ENCODE measurements at places on chromosomes 6 and 20.

- no peak for DNase-seq
Measured at GRCh38 chr6:37391120-37391519, 37.3 kb downstream of the RNF8 start.

GRCh38 chr20:39025883-39026282 is 63.7 kb downstream of the DHX35 start:
- no peak for DNase-seq

DNA sequence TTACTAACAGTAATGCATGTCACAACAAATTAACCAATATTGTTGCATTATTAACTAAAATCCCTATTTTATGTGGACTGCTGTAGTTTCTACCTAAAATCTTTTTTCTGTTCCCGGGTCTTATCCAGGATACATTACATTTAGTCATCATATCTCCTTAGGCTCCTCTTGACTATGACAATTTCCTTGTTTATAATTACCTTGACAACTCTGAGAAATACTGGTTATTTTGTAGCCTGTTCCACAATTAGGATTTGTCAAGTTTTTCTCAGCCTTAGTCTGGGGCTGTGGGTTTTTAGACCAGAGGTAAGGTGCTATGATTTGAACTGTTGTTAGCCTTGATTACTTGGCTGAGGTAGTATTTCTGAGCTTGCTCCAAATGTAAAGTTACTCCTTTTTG is 3.7 kb downstream of the FBXO5 start:
- no peak for DNase-seq

GRCh38 chr6:136371959-136372358 is 82.3 kb upstream of the BCLAF1 start:
- DNase-seq: no peak

DNA sequence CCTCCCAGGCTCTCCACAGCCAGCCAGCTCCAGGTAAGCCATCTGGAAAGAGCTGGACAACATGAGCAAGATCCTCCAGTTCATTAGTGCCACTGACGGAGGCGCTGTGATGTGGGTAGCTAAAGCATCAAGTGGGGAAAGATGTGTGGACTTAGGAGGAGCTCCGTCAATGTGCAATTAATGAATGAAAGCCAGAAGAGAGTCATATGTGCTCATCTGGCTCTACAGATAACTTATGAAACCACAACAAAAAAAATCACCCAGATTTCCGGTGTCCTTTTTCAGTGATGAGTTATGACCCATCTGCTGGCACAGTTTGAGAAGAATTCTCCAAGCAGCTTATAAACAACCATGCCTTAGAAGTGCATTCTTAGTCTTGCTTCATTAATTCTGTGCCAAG is 311.7 kb upstream of the PLCB4 start:
- DNase-seq: no peak

DNA sequence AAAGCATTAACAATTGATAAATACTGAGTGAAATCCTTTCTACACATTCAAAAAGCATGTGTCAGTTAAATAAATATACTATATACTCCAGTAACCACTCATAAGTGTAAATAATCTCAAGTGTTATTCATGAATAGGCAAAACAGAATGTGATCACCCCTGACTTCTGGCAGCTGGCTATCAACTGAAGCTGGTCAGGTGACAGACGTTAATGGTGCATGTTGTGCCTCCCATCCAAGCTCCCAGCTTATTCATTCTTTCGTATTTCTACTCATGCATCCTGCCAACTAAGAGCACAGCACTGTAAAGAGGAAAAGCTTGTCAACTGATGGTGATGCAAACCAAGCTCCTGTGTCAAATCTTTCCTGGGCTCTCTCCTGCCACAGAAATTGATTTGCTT is 7.7 kb downstream of the PSMB1 start:
- DNase-seq: no peak

DNA sequence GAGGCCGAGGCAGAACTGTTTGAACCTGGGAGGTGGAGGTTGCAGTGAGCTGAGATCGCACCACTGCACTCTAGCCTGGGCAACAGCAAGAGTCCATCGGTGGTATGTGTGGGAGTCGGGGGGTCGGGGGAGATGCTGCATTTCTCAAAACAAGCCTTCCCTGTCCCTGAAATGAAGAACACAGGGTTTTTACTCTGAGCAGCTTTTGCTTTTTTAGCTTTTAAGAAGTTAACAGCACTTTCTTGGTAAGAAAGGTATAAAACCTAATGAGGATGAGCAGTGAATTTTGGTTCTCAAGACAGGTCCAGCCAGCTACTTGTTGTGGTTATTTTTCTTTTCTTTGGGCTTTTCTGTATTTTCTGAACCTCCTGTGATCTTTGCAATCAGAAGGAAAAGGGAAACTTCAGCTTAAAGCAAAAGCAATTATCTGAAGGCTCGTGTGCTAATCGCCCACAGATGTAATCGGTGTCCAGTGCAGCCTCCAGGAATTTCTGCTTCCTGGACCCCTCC is 3.7 kb downstream of the RPL10A start:
- no peak for DNase-seq

Data from NCI-H82 (cell line).